ENCODE measurements at places on chromosomes 13 and 19.
A peak's percentile ranks its signal among the peaks of the same experiment; 100 is the strongest.

DNA sequence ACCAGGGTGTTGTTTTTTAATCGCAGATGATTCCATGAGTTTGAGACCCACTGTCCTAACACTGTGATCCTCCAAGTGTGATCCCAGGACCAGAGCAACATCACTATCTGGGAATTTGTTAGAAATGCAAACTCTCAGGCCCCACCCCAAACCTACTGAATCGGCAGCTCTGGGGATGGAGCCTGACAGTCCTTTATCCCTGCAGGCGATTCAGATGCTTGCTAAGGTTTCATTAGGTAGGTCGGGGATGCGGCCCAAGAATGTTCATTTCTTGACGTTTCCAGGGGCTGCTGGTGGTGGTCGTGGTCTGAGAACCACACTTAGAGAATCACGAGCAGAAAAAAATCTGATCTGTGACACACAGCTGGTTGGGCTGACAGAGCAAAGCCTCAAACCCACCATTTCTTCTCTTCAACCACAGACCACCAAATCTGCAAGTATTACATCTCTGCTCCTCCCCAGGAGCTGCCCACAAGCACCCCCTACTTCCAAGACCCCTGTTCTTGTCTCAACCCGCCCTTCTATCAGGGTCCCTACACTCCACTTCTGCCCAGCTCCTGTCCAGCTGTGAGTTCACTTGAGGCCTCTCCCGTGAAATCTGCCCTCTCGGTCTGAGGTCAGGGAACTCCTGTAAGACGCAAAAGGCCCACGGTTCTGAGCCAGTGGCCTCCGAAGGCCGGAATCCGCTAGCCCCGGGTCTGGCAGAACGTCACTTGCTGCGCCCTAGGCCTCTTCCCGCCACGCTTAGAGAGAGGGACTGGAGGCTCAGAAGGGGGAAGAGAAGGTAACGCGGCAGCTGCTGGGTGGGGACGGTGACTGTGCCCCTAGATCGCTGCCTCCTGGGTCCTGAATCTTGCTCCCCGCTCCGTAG is 1.1 kb upstream of the FARP1 start:
- DNase-seq: no peak

DNA sequence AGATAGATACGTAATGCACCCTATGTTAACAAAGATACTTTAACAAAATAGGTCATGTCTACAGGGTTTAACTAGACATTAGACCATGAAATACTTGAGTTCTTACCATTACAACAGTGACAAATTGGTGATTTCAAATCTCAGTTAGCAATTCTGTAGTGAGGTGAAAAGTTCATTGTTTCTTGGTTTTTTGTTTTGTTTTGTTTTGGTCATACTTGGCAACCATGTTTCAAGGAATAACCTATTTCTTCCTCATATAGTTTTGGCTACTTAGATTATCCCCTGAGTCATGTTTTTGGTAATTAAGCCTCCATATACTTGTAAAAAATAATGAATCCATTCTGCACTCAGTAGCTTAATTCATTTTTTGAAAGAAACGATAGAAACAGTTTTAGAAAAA is 1200.4 kb downstream of the DIAPH3 start:
- DNase-seq: no peak

GRCh38 chr13:73691891-73692290 is 442.3 kb downstream of the KLF12 start:
- DNase-seq: no peak

DNA sequence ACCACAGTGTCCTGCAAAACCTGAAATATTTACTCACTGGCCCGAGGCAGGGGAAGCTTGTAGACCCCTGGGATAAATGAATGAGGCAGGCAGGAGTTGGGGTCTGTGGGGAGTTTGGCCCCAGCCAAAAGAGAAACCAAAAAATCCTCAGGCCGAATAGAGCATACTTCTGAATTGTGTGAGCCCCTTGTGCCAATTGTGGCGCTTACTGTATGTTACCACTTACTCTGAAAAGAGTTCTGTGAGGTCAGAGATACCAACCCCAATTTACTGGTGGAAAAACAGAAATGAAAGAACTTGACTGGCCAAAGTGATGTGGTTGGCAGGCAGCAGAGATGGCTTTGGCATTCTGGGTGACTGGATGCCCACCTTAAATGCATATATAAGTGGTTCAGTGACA is 6.9 kb downstream of the CARM1 start:
- DNase-seq: no peak

GRCh38 chr19:45790942-45791341 is 1.7 kb downstream of the DMWD start:
- peak; percentile 55 for DNase-seq

DNA sequence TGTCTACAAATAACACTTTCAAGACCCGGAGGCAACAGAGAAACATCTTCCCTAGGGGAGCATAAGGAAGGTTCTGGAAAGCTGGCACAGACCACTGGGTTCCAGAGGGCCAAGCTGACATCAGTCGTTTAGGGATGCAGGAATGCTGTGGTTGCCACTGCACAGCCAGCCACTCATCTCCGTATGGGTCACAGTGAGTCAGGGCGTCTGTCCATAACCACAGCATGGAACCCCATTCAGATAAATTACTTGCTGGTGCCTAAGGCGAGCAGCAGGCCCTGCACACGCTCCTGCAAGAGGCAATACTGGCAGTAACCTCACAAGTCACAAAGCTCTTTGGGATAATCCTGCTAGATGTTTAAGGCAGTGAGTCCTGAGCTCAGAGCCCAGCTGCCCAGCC is 140.9 kb upstream of the UBL3 start:
- no peak for DNase-seq

GRCh38 chr13:26384587-26384986 is 130.7 kb downstream of the CDK8 start:
- no peak for DNase-seq

- no peak for DNase-seq
These were observed 20.7 kb upstream of the CDC16 start for GRCh38 chr13:114213980-114214379.

GRCh38 chr13:91417660-91418325 is 19.4 kb downstream of the GPC5 start:
- no peak for DNase-seq

GRCh38 chr19:11649941-11650340 is 52.7 kb downstream of the ZNF627 start:
- DNase-seq: no peak

GRCh38 chr19:48206397-48207093 is 36.1 kb downstream of the ZSWIM9 start:
- DNase-seq: no peak

- DNase-seq: no peak
These were observed 79.7 kb upstream of the MBNL2 start for GRCh38 chr13:97142452-97142851.

- peak; percentile 95 for DNase-seq
These were observed at the start of gene PPP1R37 for GRCh38 chr19:45092747-45093678. Gene PPP1R37 (plus strand): TSS chr19:45093179. CDS start chr19:45093326, 147 bp downstream.

- DNase-seq: no peak
These were observed 461 bp upstream of the WASF3 start for GRCh38 chr13:26557051-26557392.

DNA sequence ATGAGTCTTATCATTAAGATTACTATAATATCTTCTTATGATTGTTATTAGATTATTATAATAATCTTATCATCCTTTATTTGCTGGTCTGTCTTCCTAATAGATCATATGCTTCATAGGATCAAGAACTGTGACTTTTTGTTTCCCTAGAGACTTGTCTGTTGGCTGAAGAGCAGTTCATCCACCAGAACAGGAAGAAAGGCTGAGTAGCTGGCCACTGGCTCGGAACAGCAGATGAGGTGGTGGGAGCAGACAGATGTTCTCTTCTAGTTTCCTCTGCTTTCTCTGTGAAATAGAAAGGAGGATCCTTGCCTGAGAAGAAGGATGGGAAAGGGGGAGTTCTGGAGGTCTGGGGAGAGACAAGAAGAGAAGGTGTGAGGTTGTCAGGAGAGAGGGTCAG is 120.0 kb downstream of the CCNA1 start:
- no peak for DNase-seq

- no peak for DNase-seq
These were observed 18.8 kb upstream of the GPR183 start for GRCh38 chr13:99326012-99326411.

GRCh38 chr13:84760956-84761355 is 878.7 kb upstream of the SLITRK1 start:
- no peak for DNase-seq

- no peak for DNase-seq
These were observed 2.7 kb downstream of the ING1 start for GRCh38 chr13:110716247-110716515.

DNA sequence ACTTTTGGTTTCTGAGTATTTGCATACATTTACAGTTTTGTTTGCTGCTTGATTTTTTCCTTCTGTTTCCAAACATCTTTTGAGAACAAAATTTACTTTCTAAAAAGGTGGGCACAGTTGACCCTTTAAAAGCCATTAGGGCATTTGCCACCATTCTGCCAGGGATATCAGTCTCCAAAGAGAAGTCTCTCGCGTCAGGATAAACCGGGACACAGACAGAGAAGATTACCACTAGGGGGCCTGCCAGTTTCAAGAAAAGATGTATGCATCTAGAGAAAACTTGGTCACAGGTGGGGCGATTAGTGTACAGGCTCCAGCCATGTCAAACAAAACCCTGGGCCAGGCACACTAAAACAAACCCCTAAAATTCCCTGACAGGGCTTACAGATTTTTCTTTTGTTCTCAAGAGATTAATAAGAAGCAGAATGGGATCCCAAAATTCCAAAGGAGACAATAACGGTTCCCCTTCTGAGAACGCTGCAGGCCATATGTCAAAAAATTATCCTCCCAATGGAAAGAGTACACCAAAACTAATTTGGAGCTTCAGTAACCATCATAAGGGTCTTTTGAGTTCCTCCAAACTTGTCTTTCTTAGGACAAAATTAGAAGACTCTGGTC is 10.7 kb upstream of the PABPC3 start:
- no peak for DNase-seq

- no peak for DNase-seq
These were observed 163.0 kb downstream of the HS6ST3 start for GRCh38 chr13:96252903-96253302.

- no peak for DNase-seq
These were observed 22.5 kb downstream of the ZIC5 start for GRCh38 chr13:99948907-99949678.

- DNase-seq: no peak
These were observed 6.3 kb downstream of the NHLRC3 start for GRCh38 chr13:39044536-39044935.

- DNase-seq: no peak
These were observed 248.3 kb downstream of the TSHZ3 start for GRCh38 chr19:31100981-31101380.

DNA sequence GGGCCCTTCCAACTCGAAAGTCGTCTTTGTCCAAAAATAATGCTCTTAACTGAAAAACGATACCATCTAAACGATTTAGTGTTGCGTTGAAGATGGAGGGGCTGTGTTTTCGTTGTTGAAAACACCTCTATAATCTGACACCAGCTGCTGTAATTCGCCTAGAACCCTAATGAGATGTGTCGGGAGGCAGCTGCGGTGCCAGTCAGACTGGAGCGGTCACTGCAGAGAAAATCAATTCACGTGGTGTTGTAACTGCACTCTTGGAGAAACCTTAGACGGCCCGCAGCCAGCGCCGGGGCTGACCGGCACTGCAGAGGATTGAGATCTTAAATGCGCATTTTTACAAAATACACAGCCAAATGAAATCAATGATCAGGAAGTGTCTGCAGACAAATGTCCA is 339.1 kb downstream of the ZNF536 start:
- DNase-seq: no peak

DNA sequence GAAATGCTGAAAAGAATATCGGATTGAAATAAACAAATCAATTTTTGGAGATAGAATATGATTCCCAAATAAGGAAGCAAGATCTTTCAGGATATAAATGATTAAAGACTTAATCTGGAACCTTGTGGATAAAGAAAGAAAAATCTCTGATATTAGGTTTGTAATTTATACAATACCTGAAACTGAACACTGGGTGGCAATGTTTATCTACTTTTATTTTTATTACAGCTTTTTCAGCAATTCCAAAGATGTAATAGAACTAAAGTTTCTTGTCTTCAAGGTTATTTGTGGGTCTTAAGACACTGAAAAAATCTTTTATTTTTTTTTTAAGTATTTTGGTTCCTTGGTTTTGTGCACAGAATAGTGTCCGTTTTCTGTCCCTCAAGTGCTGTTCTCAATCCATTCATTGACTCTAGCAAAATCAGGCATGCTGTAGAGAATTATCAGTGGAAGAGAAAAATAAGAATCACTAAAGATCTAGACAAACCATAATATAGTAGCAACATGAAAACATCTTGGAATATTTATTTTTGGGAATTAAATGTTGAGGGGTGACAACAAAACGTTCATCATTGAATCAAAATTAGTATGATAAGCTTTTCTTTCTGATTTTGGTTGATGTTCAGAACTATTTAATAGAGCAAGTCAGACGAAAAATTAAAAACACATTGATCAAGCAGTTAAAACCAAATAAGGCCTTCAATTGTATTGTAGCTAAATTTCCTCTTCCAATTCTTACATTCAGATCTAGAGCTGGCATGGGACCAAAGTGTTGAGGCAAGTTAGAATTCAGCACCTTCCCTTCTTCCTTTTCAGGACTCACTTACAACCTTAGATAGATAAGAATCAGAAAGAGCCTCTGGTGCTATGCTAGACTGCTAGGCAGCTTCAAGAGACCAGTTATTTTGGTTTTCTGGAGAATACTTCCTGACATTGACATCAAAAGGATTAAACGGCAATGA is 704.4 kb upstream of the PCDH20 start:
- DNase-seq: no peak

Data from CD4-positive, alpha-beta T cell treated with Interleukin-6 for 4 hours (primary cell).